ENCODE measurements at places on chromosomes 7 and 10. TPM values are rescaled to one million over a fixed set of nuclear protein-coding genes. Genes with fewer than 3 reads are reported as not detected.

HHEX gene
- 2.0 TPM for total RNA-seq

NCAPG2 gene
- total RNA-seq = 37.7 TPM

GPR85 gene
- not detected for total RNA-seq

FZD8 gene
- total RNA-seq = 1.1 TPM

- DNase-seq = no peak
Measured at GRCh38 chr7:129045682-129046081, 9.2 kb downstream of the TNPO3 start.

- no peak for DNase-seq
Measured at GRCh38 chr10:97650726-97651125, 10.3 kb downstream of the PI4K2A start.

DNA sequence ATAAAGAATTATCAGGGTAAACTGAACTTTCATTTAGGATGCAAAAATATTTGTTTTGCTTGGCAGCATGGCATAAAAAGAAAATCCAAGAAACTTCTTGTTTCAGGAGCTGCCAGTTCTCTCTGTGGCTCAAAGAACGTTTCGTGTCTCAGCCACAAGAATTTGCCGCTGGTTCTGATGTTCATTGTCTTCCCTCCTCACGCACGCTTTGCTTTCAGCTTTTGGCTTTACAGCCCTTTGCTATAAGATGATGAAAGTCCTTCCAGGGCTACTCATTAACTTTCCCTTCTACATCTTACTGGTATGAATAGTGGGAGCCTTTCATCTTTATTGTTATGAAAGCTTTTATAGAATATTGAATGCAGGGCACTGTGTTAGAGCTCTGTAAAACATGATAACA is 124.7 kb downstream of the BICC1 start:
- DNase-seq = no peak

GRCh38 chr10:69951658-69952057 is 101.0 kb upstream of the MACROH2A2 start:
- no peak for DNase-seq

GRCh38 chr10:120172356-120172755 is 279.8 kb downstream of the SEC23IP start:
- no peak for DNase-seq

DNA sequence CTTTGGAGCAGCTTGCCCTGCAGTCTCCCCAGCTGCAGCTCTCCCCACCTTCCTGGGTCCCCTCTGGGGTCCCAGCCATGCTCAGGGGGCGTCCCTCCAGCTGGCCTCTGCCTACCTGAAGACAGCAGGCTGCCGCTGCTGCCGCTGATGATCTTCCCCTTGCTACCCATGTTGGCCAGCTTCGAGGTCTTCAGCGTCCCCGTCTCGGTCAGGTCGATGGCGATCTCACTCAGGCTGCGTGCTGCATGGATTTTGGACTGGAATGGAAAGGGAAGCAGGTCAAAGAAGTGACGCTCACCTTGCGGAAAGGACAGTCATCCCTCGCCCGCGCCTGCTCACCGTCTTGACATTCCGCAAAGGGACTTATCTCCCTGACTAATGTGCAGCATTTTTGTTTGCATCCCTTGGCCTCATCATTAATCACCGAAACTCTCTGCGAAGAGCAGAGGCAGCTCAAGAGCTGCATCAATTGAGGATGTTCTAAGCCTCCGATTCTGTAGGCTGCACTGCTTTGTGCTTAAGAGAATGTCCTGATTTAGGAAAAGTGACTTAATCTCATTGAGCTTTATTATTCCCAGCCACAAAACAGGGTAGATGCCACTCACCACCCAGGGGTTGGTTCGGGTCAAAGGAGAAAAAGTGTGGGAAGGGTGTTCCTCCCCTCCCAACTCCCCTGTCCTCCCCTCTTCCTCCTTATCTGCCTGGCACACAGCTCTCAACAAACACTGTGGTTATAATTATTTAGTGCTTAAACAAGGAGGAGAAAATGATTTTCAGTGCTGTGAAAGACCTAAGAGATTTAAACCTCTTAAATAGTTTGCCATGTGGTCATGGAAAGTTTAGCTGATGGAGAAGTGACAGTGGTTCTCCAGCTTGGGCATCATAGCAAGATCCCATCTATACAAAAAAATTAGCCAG is 107.3 kb downstream of the PRPF18 start:
- no peak for DNase-seq

- DNase-seq = no peak
Measured at GRCh38 chr7:26467104-26467503, 175.4 kb downstream of the SNX10 start.

- no peak for DNase-seq
Measured at GRCh38 chr10:117342641-117343040, 32.6 kb downstream of the PDZD8 start.

- no peak for DNase-seq
Measured at GRCh38 chr10:31723106-31723750, 205.4 kb downstream of the ARHGAP12 start.

GRCh38 chr7:157981778-157982177 is 605.8 kb downstream of the PTPRN2 start:
- DNase-seq = no peak

- DNase-seq = no peak
Measured at GRCh38 chr10:129090618-129091366, 376.2 kb upstream of the MGMT start.

DNA sequence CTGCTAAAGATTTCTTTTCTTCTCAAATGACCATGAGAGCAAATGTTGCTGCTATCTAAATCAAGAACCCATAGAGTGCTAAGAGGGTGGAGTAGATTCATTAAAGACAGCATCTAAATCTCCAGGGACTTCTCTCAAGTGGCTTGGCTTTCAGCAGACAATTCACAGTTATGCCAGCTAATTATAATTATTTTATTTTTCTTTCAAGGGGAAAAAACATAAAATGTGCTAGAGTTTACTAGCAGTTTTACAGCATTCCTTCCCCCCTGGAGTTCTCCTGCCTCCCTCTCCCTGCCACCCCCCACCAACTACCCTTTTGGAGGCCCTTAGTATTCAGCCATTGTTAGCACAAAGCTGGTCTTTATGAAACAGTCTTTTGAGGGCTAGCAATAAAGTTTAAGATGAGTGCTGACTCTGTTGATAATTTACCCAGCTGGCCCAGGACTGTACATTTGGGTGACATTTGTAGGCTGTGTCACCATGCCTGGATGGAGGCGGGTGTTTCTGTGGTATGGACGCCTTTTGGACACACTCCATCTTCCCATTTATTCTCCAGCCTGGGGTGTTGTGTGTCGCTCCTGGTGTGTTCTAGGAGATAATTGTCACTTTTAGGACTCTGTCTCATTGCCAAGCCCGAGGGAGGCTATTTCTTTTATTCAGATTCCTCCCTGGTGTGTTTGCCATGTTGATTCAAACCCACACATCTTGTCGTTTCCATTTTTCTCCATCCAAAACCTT is 160.2 kb downstream of the CREB5 start:
- DNase-seq = no peak

DNA sequence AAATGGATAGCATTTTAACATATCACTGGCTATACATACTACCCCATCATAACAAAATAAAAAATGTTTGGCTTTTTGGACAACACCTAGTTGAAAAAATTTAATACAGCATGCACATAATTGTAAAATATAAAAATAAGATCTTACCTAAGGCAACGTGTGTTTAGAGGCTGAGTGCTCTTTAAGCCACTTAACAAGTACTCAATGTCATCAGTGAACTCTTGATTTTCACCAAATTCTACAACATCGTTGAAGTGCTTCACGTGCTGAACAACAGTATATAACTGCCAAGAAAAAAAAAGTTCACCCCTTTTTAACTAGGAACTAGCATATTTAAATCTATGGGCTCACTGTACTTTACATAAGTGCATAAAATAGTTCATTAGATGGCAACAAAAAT is 49.5 kb downstream of the WAPL start:
- DNase-seq = no peak

DNA sequence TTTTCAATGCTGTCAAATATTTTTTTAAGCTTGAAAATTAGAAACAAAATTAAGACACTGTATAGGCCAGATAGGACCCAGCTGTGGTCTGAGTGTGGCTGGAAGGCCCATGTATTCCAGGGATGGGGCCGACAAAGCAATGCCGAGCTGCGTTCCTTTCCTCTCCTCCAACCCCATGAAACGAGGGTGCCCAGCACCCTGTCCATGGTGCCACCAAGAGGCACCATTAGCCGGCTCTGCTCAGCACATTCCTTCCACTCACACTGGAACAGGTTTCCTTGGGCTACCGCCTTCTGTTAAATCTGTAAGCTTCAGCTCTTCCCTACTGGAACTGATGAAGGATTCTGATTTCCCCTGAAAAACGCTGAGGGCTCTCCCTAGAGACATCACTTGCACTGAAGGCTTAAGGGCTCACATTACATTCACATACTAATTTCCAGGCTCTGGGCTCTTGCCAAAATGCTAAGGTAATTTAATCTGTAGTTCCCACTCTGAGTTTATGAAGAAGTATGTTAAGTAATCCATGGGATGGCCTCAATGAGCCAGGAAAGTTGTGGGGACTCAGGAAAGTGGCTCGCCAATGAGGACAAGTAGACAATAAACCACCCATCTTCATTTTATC is 73.7 kb upstream of the CAMK2B start:
- DNase-seq = no peak

All from HT-29 (cell line).